ENCODE measurements at places on chromosomes 4 and X.

DNA sequence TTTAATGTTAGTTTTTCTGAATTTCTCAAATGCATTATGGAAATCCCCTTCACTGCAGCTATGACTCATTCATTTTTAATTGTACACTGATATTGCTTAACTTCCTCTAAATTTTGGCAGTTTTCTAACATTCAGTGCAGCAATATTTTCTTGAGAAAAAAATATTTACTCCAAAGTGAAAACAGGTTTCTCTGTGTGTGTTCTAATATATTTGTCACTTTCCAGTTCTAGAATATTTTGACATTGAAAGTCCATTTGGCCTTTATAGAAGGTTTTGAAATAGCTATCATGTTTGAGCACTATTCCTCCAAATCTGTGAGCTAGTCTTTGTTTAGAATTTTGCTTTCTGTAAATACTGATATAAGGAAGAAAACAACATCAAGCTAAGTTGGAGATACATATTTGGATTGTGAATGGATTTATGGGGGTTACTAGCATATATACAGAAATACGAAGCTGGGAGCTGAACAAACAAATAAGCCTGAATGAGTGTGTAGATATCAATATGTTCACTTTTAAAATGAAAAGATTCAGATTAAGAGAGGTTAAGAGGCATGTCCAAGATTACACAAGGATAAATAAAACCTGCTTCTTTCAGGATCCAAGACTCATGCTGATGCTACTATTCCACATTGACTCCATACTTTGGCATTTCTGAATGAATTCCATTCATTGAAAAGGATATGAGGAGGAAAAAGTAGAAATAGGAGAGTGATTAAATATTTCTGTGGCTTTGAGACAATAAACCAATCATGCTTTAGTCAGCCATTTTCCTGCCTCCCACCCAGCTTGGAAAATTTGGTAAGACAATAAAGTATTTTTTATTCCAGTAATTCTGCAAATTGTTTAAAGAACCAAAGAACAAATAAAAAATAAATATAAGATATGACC is 57.3 kb upstream of the SLIT2 start:
- DNase-seq, result no peak

DNA sequence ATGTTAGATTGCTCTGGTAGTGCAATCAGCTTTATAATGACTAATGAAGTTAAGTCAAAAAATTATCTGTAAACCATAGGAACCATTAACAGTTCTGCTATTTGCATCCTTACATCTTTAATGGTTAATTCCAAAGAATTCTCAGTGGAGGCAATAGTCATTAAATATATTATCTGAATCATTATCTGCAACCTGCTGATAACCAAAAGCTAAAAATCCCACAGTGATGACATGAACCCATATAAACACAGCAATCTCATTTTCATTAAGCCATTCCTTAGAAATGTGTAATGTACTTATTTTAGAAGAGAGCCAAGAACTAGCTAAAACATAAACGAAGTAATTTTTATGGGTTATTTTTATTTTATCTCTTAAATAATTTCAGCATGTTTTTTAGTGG is 60.2 kb downstream of the MAGEB16 start:
- DNase-seq, result no peak

DNA sequence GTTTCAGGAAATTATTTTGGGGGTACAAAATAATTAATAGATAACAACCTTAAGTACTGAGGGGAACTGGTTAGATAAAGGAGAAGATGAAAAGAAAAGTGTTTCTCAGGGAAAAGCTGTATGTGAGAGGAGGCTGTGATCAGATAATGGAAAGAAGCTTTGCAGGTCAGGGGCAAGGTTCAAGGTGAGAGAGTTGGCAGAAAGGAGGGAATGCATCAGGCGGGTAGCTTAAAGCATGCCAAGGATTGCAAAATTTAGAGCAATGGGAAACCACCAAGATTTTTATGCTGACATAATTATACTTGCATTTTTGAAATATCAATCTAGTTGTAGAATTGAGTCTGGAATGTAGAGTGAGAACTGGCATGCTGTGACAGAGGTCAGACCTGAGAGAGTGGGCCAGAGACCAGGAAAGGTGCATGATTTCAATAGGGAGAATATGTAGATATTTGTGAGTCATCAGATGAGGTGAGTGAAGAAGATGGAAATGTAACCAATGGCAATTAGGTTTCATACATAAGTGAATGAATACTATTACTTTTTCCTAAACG is 508.7 kb downstream of the TRIML1 start:
- DNase-seq, result no peak

- no peak for DNase-seq
These were observed 234.7 kb downstream of the LDB2 start for GRCh38 chr4:16663732-16664131.

- DNase-seq, result no peak
These were observed 3.2 kb downstream of the EFNB1 start for GRCh38 chrX:68832101-68832416.

Data from stimulated activated CD4-positive, alpha-beta T cell treated with anti-CD3 and anti-CD28 coated beads, Interleukin-15, amount 100 ng/mL, for 1 hour (primary cell).